NCI-H774 (cell line): ENCODE measurements at places on chromosomes 2 and 18.

DNA sequence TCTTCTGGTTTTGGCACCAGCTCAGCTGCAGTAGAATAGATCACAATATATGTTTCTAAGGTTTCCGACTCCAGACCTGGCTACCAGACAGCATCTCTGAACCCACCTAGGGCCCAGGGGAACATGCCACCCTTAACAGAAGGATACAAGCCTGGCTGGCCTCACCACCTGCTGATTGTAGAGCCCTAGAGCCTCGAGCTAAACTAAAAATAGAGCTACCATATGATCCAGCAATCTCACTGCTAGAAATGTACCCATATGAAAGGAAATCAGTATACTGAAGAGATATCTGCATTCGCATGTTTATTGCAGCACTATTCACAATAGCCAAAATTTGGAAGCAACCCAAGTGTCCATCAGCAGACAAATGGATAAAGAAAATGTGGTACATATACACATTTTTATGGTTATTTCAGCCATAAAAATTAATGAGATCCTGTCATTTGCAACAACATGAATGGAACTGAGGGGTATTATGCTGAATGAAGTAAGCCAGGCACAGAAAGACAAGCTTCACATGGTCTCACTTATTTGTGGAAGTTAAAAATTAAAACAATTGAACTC is 242.4 kb upstream of the SLC39A10 start:
- no peak for DNase-seq

DNA sequence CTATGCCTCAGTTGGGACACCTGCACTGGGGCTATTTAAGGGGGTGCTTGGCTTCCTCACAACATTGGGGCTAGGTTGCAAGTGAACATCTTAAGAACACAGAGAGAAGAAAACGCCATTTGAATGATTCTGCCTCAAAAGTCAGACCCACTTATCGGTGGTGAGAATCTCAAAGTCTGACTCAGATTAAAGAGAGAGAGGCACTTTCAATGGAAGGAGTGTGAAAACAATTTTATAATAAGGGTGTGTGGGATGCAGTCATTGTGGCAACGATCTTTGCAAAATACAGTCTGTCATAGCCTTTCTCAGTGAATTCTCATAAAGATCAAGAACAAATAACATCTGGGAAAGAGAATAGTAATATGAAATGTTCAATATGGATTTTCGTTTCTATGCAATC is 41.8 kb downstream of the CCDC102B start:
- no peak for DNase-seq

- DNase-seq, result no peak
Measured at GRCh38 chr18:79801217-79801616, 3.5 kb downstream of the KCNG2 start.

- DNase-seq, result no peak
Measured at GRCh38 chr2:12726271-12726670, 9.5 kb downstream of the TRIB2 start.

- no peak for DNase-seq
Measured at GRCh38 chr2:231425811-231426703, 30.5 kb downstream of the B3GNT7 start.

- no peak for DNase-seq
Measured at GRCh38 chr2:53939656-53940055, 31.1 kb downstream of the PSME4 start.

GRCh38 chr2:43402452-43402937 is 176.1 kb upstream of the ZFP36L2 start:
- no peak for DNase-seq

DNA sequence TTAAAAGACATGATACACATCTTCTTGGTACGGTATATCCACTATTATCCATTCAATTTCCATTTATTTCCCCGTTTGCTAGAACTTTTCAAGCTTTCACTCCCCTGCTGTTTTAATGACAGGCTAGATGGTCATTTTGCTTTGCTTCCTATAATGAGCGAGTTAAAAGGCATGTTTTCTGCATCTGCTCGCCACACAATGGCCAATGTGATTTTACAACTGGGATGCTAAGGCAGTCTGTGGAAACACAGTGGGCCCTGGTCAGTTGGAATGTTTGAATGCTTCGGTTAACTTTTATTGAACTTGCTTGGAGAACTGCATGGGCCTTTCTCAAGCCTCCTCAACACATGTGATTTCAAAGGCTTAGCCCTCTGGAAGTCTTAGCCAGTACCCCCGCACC is 48.4 kb upstream of the TNP1 start:
- DNase-seq, result no peak

DNA sequence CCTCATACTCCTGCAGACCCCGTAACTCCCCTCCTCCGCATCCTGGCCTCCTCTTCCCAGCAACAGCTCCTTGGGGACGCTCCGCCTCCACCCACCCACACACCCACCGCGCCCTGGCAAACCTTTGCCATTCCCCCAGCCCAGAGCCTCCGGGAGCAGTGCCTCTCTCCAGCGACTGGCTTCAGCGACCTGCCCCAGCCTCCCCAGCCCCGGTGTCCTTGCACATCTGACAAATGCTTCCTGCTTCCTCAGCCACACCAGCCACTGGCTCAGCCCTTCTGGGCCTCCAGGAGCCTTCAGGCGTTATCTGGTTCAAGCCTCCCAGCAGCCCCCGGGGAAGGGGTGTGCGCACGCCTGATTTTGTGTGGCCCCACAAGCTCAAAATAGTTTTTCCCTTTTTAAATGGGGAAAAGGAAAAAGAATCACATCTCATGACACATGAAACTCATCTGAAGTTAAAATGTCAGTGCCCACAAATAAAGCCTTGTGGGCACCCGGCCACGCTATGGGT is 14.2 kb downstream of the ESPNL start:
- DNase-seq, result no peak

- DNase-seq, result no peak
Measured at GRCh38 chr2:209726311-209726710, 45.3 kb upstream of the UNC80 start.

GRCh38 chr18:10349561-10349960 is 104.9 kb upstream of the APCDD1 start:
- DNase-seq, result no peak
